ENCODE measurements at places on chromosomes 2 and 18. TPM values are rescaled to one million over a fixed set of nuclear protein-coding genes. Genes with fewer than 3 reads are reported as not detected.

- peak; percentile 50 for DNase-seq
Measured at GRCh38 chr2:86703704-86704361, 16.3 kb upstream of the RMND5A start.

PROKR1 gene
- total RNA-seq, result not detected

DNA sequence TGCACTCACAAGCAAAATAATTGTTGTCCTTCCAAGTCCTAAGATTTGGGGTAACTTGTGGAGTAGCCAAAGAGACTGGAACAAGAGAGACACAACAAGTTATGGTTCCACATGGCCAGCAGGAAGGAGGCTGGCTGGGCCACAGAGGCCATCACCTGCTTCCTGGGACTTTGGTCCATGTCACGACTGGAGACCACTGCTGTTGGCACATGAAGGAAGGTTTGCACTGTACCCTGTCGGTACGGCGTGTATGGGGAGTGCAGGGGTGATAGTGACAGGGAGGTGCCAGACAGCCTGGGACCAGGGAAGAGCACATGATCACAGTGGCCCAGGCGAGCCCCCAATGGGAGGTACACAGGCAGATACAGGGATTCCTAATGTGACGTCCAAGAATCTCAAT, 15.5 kb downstream of the SLC66A2 start:
- DNase-seq, result no peak

ANKRD30B gene
- total RNA-seq, result not detected

- no peak for DNase-seq
Measured at GRCh38 chr2:220894069-220894468, 678.0 kb downstream of the EPHA4 start.

DNA sequence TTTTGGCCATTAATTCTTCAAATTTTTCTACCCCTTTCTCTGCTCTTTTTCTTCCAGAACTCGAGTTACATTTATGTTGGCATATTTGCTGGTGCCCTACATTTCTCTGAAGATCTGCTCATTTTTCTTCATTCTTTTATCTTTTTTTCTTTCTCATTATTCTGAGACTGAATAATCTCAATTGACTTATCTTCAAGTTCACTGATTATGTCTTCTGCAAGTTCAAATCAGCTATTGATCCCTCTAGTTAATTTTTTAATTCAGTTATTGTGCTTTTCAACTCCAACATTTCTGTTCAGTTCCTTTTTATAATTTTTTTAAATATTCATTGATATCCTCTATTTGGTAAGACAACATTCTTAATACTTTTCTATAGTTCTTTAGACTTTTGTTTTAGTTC, 3.2 kb downstream of the CFAP210 start:
- no peak for DNase-seq

DNA sequence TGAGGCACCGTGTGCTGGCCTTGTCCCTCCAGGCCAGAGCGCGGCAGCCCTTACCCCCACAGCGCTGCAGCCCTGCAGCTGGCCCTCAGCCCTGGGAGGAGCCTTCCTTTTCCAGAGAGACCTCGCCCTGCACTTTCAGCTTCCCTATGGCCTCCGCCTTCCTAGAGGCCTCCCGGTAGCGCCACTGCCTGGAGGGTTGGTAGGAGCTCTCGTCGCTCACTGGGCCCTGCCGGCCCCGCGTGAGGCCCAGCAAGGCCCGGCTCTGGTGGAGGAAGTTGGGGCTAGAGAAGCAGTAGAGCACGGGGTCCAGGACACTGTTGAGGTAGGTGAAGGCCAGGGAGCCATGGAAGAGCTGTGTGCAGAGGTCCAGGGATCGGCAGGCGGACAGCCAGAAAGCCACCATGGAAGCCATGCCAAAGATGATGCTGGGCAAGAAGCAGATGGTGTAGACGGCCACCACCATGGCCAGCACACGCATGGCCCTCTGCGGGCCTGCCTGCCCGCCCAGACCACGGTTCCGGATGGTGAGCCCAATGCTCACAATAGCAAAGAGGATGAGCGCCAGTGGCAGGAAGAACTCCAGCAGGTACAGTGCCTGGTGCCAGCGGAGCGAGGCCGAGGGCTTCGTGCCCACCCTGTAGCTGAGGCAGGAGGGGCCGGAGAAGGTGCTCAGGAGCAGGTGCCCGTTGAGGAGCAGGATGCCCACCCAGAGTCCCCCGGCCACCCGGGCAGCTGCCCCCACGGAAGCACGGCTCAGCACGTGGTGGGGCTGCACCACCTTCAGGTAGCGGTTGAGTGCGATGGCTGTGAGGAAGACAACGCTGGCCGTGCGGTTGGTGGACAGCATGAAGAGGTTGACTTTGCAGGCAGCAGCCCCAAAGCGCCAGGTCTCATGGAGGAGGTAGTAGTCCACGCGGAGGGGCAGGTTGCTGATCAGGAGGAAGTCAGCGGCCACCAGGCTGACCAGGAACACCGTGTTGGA, 821 bp downstream of the OXER1 start:
- no peak for DNase-seq

GNLY gene
- not detected for total RNA-seq

GRCh38 chr2:152413228-152414030, 78.5 kb downstream of the FMNL2 start:
- no peak for DNase-seq
